HS-5 (cell line): ENCODE measurements at places on chromosomes 16 and 17.

- DNase-seq: peak; percentile 80
Measured at GRCh38 chr16:30896261-30896888, at the start of gene CTF1. CTF1 (plus strand) TSS chr16:30896614; CDS start chr16:30896644, 30 bp downstream.

- no peak for DNase-seq
Measured at GRCh38 chr16:87490096-87490798, 2.6 kb downstream of the ZCCHC14 start.

DNA sequence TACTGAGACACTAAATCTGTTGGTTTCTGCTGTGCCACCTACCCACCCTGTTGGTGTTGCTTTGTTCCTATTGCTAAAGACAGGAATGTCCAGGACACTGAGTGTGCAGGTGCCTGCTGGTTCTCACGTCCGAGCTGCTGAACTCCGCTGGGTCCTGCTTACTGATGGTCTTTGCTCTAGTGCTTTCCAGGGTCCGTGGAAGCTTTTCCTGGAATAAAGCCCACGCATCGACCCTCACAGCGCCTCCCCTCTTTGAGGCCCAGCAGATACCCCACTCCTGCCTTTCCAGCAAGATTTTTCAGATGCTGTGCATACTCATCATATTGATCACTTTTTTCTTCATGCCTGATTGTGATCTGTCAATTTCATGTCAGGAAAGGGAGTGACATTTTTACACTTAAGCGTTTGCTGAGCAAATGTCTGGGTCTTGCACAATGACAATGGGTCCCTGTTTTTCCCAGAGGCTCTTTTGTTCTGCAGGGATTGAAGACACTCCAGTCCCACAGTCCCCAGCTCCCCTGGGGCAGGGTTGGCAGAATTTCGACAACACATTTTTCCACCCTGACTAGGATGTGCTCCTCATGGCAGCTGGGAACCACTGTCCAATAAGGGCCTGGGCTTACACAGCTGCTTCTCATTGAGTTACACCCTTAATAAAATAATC lies 14.6 kb downstream of the STH start:
- peak; percentile 31 for DNase-seq

DNA sequence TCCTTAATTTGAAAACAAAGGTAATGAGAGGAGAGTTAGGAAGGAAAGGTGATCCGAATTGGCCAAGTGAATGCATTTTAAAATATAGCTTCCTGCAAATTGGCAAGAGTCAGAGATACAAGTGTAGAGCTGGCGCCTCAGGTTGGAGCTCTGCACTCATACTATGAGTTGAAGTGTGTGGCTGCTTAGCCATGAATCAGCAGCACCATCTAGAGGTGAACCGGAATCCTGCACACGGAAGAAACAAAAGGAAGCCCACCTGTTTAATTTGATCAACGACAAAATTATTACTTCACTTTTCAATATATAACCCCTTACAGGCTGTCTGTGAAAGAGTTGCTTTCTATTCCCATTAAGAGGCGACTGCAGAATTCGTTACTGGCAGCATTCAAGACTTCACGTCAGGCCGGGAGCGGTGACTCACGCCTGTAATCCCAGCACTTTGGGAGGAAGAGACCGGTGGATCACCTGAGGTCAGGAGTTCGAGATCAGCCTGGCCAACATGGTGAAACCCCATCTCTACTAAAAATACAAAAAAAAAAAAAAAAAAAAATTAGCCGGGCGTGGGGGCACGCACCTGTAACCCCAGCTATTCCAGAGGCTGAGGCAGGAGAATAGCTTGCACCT lies 1253.7 kb upstream of the CDH8 start:
- no peak for DNase-seq

GRCh38 chr17:58488428-58488890 lies 251 bp upstream of the HSF5 start:
- no peak for DNase-seq

DNA sequence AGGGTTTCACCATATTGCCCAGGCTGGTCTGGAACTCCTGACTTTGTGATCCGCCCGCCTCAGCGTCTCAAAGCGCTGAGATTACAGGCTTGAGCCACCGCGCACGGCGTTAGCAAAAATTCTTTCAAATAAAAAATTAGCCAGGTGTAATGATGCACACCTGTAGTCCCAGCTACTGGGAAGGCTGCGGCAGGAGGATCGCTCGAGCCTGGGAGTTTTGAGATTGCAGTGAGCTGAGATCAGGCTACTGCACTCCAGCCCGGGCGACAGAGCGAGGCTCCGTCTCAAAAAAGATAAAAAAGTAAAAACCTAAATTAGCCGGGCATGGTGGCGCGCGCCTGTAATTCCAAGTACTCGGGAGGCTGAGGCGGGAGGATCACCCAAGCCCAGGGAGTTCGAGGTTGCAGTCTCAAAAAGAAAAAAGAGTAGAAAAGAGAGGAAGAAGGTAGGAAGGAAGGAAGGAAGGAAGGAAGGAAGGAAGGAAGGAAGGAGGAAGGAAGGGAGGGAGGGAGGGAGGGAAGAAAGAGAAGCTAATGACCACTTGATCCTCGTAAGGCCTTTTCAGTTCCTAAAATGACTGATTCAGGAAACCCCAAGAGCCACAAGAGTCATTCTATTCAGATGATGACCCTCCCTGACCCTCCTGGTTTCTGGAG lies 59.2 kb downstream of the SRL start:
- no peak for DNase-seq

GRCh38 chr17:40314584-40314956 lies 5.6 kb downstream of the RARA start:
- peak; percentile 92 for DNase-seq

- DNase-seq: no peak
Measured at GRCh38 chr17:12982224-12982623, 35.6 kb downstream of the ELAC2 start.

DNA sequence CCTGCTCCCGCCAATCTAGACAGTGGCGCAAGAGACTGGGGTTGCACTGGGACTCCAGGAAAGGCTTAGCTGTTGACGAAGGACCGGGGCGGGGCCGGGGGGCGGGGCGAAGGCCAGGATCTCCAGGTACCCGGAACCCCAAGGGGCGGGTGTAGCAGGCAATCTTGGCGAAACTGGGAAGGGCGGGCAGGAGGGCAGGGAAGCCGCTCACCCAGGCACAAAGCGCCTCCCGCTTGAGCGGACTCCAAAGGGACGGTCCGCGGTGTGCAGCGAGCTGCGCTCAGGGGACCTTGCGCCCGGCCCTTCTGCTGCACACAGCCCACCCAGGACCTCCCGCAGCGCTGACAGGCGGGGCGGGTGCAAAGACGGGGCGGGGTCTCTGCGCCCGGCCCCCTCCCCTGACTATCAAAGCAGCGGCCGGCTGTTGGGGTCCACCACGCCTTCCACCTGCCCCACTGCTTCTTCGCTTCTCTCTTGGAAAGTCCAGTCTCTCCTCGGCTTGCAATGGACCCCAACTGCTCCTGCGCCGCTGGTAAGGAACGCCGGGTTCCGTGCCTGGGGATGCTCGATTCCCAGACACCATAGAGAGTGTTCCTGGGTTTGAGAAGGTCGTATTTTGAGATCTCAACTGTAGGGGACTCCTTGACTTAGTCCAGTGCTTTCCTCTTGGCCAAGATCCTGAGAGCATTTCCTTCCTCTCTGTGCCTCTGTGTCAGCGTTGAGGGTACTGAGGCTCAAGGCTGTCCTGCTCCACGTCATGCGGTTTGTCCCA lies at the start of gene MT1F:
TSS of gene MT1F (plus strand) at position 405 of the 772 bp plus-strand sequence. CDS start at position 505, 100 bp downstream.
- DNase-seq: no peak

DNA sequence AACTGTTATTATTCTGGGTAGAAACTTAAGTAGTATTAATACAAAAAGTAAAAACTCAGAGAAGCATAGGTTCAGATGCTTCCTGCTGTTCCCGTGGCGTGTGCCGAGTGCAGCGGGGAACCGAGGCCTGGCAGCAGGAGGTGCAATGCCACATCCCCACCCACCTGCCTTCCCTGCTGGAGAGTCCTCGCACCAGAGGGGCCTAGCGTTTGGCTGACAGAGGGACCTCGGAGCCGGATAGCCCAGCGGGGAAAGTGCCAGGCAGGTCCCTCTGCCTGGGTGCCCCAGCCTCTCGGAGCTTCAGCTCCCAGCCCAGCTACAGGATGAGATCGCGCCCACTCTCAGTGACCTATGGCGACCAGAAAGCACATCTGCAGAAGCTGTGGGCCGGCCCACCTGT lies 169.6 kb upstream of the GSE1 start:
- DNase-seq: no peak

- DNase-seq: no peak
Measured at GRCh38 chr16:59400830-59401229, 666.7 kb upstream of the GOT2 start.

- DNase-seq: no peak
Measured at GRCh38 chr16:26983426-26983825, 83.3 kb upstream of the C16orf82 start.

- no peak for DNase-seq
Measured at GRCh38 chr16:79628501-79628975, 28.0 kb upstream of the MAF start.

DNA sequence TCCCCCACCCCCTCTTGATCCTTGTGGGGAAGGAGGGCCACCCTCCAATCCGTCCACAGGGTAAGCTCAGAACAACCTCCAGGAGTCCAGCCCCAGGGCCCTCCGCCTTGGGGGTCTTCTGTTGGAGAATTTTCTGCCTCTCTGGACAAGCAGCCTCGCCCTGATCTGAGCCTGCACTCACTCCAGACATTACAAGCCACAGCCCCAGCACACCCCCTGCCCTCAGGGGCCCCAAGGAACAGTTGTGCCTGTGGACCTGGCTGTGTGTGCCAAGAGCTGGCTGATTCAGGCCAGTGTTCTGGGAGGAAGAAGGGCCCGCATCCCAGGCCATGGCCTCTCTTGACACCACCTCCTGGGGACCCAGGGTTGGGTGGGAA lies 477 bp upstream of the ARHGAP27 start:
- no peak for DNase-seq

DNA sequence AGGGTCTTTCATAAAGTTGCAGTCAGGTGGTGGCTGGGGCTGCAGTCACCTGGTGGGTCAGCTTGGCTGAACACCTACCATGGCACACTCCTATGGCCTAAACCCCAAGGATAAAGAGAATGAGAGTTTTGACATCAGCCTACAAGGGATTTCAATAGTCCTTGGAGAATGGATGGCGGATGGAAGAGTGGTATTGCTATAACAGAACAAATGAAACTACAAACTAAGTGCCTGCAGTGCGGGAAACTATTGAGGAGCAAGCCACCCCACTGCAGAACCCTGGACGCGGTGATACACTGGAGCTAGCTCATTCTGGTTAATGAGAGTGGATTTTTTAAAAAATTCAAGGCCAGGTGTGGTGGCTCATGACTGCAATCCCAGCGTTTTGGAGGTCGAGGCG lies 3.0 kb upstream of the PRPSAP2 start:
- no peak for DNase-seq

- DNase-seq: no peak
Measured at GRCh38 chr16:75746359-75746758, 20.1 kb upstream of the CPHXL start.

- DNase-seq: no peak
Measured at GRCh38 chr17:72266112-72266775, 145.4 kb downstream of the SOX9 start.

DNA sequence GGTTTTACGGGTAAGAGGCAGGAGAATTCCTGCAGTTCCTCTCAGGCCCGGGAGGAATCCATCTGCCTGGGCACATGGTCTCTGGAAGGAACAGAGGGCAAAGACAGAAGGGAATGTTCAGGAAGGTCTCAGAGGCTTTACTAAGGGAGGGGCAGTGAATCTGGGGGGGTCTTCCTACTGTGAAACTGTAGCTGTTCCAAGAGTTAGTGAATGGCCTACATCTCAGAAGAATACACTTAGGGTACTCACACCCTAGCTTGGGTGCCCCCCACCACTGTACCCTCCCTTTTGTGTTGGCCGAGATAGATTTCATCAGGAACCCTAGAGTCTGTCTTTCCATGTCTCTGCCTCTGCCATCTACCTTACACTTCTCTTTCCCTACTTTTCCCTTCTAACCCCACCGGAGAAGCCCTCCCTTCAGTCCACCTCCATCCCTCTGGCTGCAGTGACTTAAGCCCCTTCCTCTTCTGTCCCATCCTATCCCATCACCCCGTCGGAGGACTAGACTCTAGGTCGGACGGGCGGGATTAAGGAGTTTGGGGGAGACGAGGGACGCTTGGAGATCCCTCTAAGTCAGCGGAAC lies 316 bp downstream of the DLG4 start:
- DNase-seq: no peak

GRCh38 chr17:64091571-64091970 lies 38.4 kb downstream of the ERN1 start:
- DNase-seq: no peak

- no peak for DNase-seq
Measured at GRCh38 chr16:67517661-67518423, 10.8 kb upstream of the RIPOR1 start.

- no peak for DNase-seq
Measured at GRCh38 chr16:54547052-54547451, 260.5 kb upstream of the IRX3 start.

- no peak for DNase-seq
Measured at GRCh38 chr16:3060339-3061127, 4.9 kb upstream of the IL32 start.

- DNase-seq: peak; percentile 67
Measured at GRCh38 chr16:59905606-59906005, 1171.5 kb upstream of the GOT2 start.

DNA sequence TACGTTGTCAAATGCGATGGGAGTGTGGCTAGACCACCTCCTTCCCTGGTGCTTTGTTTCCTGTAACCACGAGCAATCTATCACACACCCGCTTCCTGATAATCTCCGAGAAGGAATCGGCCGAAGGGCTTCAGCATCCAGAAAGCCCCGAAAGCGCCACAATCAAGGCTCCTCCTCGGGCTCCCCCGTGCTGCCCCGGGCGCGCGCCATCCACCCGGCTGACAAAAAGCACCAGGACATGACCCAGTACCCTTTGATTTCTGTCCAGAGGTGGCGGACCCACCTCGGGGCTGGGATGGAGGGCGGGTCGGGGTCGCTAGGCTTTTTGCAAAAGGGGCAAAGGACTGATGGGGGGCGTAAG lies 743 bp upstream of the ARMC7 start:
- DNase-seq: no peak

DNA sequence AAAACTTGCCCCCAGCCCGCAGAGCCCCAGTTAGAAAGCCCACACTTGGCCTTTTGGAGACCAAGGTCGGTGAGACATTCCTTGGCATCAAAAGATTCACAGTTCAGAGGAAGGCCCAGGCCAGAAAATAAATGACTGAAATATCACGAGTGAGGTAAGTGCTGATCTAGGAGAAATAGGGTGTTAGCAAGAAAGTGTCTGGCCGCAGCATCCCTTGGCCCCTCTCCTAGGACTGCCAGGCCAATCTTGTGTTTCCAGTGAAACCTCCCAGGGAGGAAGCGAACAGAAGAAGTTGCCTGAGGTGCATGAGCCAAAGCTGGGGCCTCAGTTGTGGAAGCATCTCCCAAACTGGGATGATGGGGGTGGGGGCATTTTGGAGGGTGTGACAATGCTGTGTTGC lies 22.5 kb upstream of the NSMCE1 start:
- DNase-seq: no peak

DNA sequence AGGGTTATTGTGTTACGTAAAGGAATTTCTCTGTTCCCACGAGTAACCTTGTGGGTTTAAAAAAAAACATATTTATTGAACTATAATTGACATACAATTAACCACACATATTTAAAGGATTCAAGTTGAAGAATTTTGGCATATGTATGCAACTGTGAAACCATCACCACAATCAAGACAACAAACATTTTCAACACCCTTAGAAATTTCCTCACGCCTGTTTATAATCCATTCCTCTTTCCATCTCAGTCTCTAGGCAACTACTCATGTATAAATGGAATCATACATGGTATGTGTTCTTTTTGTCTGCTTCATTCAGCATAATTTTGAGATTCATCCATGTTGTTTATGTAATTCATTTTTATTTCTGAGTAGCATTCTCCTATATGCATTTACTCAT lies 104.0 kb downstream of the MRTFB start:
- no peak for DNase-seq
